ENCODE measurements at places on chromosomes 1 and 21. TPM values are rescaled to one million over a fixed set of nuclear protein-coding genes. Genes with fewer than 3 reads are reported as not detected.

- DNase-seq, result no peak
Observed at GRCh38 chr1:18534810-18535205, 54.1 kb downstream of the KLHDC7A start.

DNA sequence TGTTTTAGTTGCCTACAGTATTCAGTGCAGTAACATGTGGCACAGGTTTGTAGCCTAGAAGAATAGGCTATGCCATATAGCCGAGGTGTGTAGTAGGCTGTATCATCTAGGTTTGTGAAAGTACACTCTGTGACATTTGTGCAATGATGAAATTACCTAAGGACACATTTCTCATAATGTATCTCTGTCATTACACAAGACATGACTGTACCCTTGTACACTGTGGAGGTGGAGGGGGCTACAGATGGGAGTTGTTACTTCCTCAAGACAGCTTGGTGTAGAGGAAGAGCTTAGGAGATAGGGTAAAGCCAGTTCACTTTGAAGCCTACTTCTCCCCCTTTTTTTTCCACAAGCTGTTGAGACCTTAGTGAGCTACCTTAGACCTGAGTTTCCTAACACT, 59.7 kb upstream of the RAVER2 start:
- DNase-seq, result no peak

DNA sequence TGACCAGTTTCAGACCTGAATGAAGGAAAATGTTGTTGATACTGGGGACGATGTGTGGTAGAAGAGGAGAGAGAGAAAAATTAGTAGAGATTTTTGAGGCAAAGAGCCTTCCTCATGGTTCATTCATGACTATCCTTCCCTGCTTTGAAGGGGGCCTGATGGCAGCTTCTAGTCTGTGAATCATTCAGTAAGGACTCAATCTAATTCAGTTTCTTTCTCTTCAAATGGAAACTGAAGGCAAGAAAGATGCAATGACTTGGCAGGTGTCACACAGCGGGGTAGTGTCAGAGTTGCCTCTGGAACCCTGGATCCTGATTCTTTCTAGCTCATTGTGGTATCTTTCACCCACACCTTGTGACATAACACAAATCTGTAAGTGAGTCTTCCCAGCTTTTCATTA, 14.9 kb upstream of the CD5L start:
- no peak for DNase-seq

DNA sequence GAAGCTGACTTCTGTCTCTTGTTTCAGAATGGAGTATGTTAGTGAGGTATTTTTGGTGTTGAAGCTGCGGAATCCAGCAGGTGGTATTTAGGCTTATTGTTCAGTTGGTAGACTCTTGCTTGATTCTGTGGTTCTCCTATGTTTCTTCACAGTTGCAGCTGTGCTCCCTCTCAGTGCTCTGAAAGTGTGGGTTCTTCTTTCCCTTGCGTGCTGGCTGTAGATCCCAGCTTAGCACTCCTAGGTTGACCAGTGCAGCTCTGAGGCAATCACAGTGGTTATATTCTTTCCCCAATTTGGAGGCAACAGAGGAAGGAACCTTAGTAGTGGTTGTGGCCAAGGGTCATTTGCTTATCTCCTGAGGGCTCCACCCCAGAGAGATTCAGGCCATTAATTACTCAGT, 269.2 kb upstream of the NRIP1 start:
- DNase-seq, result no peak

- no peak for DNase-seq
Observed at GRCh38 chr21:38263493-38263892, 6.7 kb downstream of the KCNJ15 start.

DNA sequence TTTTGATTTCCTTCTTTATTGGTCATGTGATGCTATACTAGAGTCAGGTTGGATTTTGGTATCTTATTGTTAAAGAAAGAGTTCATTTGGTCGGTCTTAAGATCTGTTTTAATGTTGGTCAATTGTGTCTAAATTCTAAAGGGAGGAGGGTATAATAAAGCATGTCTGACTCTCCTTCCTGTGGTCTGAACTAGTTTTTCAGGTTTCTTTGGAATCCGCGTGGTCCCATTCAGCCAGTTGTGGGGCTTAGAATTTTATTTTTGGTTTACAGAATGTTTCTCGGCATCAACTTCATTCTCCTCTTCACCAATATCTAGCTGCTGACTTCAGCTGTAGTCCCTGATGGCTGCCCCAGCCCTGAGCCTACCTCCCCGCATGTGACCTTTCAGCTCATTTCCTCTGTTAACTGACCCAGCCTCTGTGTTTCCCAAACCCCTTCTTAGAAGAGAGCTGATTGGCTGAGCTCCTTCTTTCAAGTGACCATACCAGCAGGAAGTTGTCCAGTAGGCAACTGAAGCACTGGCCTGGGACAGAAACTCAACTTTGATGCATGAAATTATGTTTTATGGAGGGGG, 8.7 kb upstream of the MYOC start:
- no peak for DNase-seq

DNA sequence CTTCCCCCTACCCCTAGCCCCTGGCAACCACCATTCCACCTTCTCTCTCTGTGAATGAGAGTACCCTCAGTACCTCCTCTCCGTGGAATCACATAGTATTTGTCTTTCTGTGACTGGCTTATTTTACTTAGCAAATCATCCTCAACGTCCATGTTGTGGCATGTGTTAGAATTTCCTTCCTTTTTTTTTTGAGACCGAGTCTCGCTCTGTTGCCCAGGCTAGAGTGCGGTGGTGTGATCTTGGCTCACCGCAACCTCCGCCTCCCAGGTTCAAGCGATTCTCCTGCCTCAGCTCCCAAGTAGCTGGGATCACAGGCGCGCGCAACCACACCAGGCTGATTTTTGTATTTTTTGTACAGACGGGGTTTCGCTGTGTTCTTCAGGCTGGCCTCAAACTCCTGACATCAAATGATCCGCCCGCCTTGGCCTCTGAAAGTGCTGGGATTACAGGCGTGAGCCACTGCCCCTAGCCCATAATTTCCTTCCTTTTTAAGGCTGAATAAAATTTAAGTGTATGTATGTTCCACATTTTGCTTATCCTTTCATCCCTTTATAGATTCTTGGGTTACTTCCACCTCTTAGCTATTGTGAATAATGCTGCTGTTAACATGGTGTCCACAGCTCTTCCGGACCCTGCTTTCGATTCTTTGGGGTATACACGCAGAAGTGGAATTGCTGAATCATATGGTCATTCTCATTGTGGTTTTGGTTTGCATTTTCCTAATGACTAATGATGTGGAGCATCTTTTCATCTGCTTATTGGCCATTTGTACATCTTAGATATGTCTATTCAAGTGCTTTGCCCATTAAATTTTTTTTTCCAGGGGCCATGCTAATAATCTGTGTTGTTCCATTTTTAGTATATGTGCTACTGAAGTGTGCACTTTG, 32.3 kb downstream of the ERRFI1 start:
- no peak for DNase-seq

DNA sequence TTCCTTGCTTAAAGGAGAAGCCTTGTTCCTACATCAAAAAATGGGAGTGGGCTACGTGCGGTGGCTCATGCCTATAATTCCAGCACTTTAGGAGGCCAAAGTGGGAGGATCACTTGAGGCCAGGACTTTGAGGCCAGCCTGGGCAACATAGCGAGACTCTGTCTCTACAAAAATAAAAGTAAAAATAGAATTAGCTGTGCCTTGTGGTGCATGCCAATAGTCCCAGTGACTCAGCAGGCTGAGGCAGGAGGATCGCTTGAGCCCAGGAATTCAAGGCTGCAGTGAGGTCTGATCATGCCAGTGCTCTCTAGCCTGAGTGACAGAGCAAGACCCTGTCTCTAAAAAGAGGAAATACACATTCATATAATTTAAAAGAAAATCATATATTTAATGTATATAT, 127.1 kb downstream of the C1orf21 start:
- DNase-seq, result no peak

DNA sequence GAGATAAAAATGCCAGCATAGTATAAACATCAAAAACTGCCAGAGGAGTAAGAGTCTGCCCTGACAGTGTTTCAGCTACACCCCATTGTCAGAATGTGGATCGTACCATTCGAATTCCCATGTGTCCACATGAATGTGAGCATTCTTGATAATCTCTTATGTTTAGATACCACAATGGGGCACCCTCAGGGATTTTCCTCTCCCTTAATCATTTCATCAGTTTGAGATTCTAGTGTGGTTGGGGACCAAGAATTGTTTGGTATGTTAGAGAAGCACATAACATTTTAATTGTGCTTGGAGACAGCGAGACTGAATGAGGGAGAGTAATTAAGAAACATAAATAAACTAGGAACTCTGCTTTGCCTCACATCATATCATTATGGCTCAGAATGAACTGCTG, 120.2 kb downstream of the ZC3H11B start:
- DNase-seq, result no peak

- DNase-seq, result no peak
Observed at GRCh38 chr1:198978523-198978922, 339.7 kb downstream of the PTPRC start.

The BGLAP gene
- 6.8 TPM for total RNA-seq

The CCDC181 gene
- 1.3 TPM for total RNA-seq

The PROK1 gene
- 0.95 TPM for total RNA-seq

The MNDA gene
- total RNA-seq, result not detected

Data from mesothelial cell of epicardium (in vitro differentiated cells).